WTC11 (cell line): ENCODE measurements at places on chromosomes 3 and 15. TPM values are rescaled to one million over a fixed set of nuclear protein-coding genes. Genes with fewer than 3 reads are reported as not detected.

DNA sequence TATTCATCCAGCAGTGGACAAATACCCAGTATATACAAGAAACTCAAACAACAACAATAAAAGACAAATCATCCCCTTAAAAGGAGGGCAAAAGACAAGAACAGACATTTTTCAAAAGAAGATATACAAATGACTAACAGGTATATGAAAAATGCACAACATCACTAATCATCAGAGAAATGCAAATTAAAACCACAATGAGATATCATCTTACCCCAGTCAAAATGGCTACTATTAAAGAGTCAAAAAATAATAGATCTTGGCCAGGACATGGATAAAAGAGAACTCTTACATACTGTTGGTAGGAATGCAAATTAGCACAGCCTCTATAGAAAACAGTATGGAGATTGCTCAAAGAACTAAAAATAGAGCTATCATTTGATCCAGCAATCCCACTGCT lies 16.9 kb downstream of the DHX36 start:
- DNase-seq = no peak

Gene SHC4
- total RNA-seq = 0.44 to 0.63 TPM (median 0.46 TPM) in 3 replicates

- no peak for DNase-seq
Observed at GRCh38 chr3:148197061-148197460, 500.6 kb upstream of the AGTR1 start.

DNA sequence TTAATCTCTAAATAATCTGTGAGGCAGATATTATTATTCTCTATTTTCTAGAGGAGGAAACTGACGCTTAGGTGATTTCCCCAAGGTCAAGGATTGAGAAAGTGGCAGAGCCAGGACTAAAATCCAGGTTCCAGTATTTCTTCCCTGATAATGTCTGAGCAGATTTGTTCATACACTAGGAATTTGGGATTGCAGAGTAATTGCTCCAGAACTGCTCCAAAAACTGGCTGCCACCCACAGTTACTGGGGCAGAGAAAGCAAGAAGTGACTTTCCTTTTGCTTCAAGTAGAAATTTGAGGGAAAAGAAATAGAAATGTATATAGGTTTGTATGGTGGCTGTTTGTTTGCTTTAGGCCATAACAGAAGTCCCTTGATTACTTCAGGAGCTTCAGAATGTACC lies 60.6 kb downstream of the SLC12A8 start:
- no peak for DNase-seq

Gene ARGFX
- total RNA-seq = not detected in 3 replicates

- no peak for DNase-seq
Observed at GRCh38 chr3:117537949-117538348, 828.4 kb downstream of the TUSC7 start.

GRCh38 chr3:112472691-112473090 lies 26.6 kb downstream of the BTLA start:
- DNase-seq = no peak

GRCh38 chr3:109644746-109645145 lies 307.4 kb upstream of the DPPA4 start:
- no peak for DNase-seq

- DNase-seq = no peak
Observed at GRCh38 chr3:112170046-112170445, 37.0 kb upstream of the GCSAM start.

- DNase-seq = no peak
Observed at GRCh38 chr3:14386254-14386653, 16.2 kb upstream of the SLC6A6 start.

- no peak for DNase-seq
Observed at GRCh38 chr3:169403855-169404519, 259.5 kb downstream of the MECOM start.

DNA sequence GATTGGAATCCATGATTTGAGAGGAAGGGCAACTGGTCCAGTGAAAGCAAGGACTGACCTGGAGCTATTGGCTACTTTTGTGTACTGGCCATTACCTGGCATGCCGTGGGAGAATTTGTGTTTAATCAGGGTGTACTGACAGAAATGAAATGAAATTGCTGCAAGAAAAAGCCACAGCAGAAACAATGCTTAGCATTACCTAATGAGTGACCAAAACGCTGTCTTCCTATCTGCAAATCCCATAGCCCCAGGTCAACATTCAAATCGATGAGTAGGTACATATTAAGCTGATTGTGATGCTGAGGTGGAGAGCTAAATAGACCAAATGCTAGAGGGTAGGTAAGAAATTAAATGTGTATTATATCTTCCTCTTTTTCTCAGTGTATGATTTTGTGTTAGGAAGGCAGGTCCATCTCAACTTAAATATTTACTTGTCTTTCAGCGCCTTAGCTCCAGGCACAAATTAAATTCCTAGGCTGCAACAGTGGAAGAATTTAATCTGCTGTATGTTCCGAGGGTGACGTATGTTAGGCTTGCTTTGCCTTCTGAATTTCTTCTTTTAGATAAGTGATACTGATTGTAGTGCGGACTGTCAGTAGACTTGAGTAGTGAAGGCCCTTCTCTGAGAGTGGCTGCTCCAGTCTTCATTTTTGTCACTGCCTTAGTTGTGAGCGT lies 331.1 kb downstream of the SV2B start:
- DNase-seq = no peak

- DNase-seq = no peak
Observed at GRCh38 chr15:75455982-75456531, 4.6 kb upstream of the SIN3A start.

DNA sequence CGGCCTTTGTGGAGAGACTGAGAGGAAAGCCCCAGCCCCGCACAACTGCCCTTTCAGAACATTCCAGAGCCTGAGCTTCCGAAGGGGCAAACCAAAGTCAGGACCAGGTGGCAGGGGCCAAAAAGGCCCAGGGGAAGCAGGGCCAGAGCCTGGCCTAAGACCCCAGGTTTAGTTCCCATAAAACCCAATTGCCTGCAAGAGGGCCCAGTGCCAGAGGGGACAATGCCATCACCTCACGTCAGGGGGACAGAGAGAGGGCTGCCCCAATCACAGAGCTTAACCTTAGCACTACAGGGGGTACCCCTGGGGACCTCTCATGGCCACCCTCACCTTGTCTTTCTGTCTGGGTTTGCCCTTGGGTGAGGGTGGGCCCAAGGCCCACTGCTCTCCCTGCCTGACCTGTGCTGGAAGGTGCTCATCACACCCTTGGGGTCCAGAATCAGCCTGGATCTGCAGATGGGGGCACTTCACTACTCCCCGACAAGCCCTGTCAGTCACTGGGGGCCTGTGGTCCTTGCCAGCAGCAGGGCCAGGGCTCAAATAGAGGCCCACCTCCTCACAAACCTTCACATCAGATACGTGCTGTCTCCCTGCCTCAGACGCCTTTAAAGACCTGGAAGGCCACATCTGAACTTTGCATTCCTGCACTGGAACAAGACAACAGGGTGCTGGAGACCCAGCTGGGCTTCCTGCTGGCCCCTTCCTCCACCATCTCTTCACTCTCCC lies 3.8 kb downstream of the CALML4 start:
- DNase-seq = no peak

GRCh38 chr15:71384501-71384900 lies 269.2 kb downstream of the THSD4 start:
- no peak for DNase-seq

GRCh38 chr3:139378587-139379241 lies 10.7 kb downstream of the COPB2 start:
- DNase-seq = no peak
